ENCODE measurements at places on chromosomes 6 and 20. TPM values are rescaled to one million over a fixed set of nuclear protein-coding genes. Genes with fewer than 3 reads are reported as not detected.

DNA sequence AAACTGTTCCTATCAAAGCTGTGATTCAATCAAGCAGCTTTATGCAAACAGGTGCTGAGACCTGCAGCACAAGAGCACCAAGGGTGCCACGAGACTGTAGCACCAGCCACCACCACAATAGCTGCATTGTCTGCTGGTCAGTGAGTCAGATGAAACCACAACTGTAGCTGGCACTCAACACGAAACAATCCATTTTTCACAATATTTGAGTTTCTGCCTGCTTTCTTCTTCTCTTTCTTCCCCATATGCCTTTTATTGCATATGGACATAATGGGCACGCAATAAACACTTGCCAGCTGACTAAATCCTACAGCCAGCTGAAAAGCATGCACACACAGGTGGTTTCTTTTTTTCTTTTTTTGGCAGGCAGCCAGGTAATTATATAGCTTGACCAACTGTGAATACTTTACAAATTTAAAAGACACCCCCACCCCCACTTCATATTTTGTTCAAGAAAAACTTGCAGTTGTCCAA is 16.6 kb downstream of the SLC2A12 start:
- no peak overlapping the region for H3K4me3 ChIP-seq
- peaks cover 4% of the 10 kb centered on the region for H3K4me1 ChIP-seq
- H3K27ac ChIP-seq: no peak overlapping the region
- H3K36me3 ChIP-seq: no peaks in the 10 kb centered on the region

DNA sequence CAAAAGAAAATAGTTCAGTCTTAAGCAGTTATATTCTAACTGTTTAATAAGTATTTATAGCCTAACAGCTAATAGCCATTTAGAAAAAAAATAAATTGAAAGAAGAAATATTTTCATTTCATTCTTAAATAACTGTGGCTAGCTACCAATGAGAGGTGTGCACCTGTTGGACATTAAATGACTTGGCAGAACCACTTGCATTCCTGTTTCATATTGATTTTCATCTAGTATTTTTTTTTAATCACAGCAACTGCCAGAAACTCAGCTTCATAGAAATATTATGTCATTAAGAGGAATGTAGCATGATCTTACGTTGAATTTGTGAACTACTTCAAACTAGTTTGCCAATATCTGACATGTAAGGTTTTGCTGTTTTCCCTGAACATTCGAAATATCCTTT is 10.1 kb downstream of the NAA20 start:
- peak overlapping the region; percentile 16 for H3K27ac ChIP-seq
- no peaks in the 10 kb centered on the region for H3K4me1 ChIP-seq
- no peak for DNase-seq

DNA sequence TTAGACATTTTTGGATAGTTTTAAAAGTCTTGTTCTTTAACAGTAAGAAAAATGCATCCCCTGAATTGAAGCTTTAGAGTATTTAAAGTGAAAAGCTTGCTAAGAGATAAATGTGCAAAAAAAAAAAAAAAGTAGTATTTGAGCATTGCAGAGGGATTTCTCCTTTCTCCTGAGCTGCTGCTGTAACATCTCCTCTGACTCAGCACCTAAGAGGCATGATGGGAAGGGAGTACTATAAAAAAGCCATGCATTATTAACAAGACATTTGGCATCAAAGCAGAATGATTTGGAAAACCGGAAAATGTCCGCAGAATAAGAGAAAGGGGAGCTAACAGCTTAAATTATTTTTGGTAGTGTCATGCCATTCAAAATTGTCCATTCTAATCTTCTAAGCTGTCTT is 27.9 kb downstream of the B4GALT5 start:
- peaks cover 52% of the 10 kb centered on the region for H3K4me1 ChIP-seq
- no peak for DNase-seq
- no peak overlapping the region for H3K4me3 ChIP-seq
- no peaks in the 10 kb centered on the region for H3K36me3 ChIP-seq
- H3K27me3 ChIP-seq: no peaks in the 10 kb centered on the region
- H3K27ac ChIP-seq: no peak overlapping the region

Gene TP53TG5
- total RNA-seq: not detected

Gene AK9
- total RNA-seq: 6.0 TPM

Gene CD109
- 0.73 TPM for total RNA-seq

Gene UNC5CL
- total RNA-seq: 1.6 TPM

Gene RIPOR3
- 0.44 TPM for total RNA-seq

Gene SOX18
- not detected for total RNA-seq

Gene C20orf202
- total RNA-seq: 0.18 TPM

Gene GATA5
- not detected for total RNA-seq

Measured in neural crest cell (in vitro differentiated cells).